ENCODE measurements at places on chromosomes 6 and 20. TPM values are rescaled to one million over a fixed set of nuclear protein-coding genes. Genes with fewer than 3 reads are reported as not detected.
A peak's percentile ranks its signal among the peaks of the same experiment; 100 is the strongest.

Gene OLIG3
- total RNA-seq: not detected

DNA sequence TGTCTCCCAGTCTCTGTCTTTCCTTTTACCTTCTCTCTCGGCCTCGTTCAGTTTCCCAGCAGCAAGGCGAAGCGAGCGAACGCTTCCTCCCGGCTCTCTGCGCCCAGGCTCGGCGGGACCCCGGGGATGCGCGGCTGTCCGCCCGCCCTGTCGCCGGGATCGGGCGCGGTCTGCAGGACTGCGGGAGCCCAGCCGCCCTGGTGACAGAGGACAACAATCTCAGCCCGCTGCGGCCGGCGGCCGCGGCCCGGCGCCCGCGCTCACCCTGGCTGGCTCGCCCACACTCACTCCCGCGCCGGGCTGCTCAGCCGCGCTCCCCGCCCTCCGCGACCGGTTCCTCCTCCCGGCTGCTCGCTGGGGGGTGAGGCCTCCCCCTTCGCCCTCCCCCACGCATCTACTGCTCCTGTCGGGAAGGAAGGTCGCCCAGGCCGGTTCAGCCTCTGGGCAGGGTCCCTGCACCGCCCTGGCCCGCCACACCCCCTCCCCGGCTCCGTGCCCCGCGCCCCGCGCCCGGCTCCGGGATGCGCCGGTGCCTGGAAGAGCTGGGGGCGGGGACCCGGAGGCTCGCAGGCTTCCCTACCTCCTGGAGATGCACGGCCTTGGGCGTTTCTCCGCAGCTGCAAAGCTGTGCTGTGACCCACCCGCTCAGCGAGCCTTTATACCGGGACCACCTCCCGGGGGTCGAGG is 410 bp downstream of the SYNE1 start:
- peak; percentile 95 for DNase-seq

DNA sequence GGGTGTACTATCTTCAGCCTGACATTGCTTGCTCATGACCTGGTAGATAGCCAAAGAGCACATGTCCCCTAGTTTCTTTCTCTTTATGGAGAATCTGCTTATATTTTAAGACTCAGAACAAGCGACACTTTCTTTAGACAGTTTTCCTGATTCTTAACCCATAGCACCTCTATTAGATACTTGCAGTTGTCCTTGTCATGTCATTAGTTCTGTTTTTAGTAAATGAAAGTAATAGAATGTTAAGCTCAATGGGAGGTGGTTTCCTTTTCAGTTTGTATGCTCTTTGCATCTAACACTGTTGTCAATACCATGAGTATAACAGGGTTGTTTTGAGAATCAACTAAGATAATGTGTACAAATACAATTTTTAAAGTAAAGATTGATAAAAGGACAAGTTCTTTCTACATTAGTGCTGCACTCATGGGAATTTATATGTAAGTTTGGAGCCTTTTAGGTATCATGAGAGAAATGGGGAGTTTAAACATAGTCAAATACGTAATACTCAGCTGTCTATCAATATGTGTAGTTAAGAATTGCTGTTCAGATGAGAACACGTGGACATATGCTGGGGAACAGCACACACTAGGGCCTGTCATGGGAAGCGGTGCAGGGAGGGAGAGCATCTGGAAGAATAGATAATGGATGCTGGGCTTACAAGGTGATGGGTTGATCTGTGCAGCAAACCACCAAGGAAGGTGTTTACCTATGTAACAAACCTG is 124.3 kb downstream of the GRM1 start:
- DNase-seq: no peak

- DNase-seq: peak; percentile 13
Measured at GRCh38 chr6:73248192-73248903, 14.6 kb downstream of the KHDC1 start.

Gene LY86
- total RNA-seq: not detected

GRCh38 chr6:37971711-37972390 is 152.3 kb downstream of the ZFAND3 start:
- DNase-seq: no peak

DNA sequence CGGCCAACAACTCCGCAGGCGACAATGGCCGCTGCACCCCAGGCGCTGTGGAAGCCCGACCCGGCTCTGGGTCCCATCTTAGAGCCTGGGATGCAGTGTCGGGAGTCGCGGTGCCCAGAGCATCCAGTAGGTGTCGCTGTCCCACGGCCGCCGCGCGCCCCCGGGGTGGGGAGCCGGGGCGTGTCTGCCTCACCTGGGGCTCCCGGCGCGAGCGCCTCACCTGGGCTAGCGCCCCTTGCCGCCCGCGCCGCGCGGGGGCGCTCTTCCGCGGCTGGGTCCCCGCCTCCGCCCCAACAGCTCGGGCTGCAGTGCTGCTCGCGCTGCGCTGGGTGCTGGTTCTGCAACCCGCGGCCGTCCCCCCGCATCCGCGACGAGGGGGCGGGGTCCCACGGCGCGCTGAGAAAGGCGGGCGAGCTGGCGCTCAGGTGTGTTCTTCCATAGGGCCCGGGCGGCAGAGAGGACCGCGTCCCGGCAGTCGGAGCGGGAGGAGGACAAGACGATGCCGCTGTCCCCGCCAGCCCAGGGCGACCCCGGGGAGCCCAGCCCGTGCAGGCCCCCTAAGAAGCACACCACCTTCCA is at the start of gene CRYBG1:
TSS of gene CRYBG1 (plus strand) at position 308 of the 579 bp plus-strand sequence. CDS start at position 500, 192 bp downstream.
- peak; percentile 93 for DNase-seq

Gene FOXC1
- 39.4 TPM for total RNA-seq

Gene PRR18
- 0.29 TPM for total RNA-seq

DNA sequence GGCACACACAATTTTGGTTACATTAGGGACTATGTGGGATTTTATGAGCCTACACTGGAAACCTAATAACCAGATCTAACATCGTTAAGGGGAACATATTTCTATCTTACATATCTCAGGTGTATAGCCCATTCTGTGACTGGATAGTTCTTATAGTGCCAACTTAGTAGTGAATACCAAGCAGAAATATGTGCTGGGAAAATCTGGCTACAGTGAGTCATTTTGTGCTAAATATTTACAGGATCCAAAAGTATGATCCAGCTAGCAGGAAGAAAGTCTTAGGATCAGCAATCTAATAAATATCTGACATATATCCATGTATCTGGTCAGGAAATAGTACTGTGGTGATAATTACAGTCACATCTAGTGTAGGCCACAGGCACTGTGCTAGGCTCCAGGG is 94.6 kb upstream of the INSM1 start:
- no peak for DNase-seq

- peak; percentile 66 for DNase-seq
Measured at GRCh38 chr20:11901127-11901526, 16.6 kb upstream of the BTBD3 start.

- DNase-seq: peak; percentile 87
Measured at GRCh38 chr6:2630359-2630758, 120.4 kb downstream of the MYLK4 start.

Gene MTFR2
- 1.5 TPM for total RNA-seq

Gene BEND6
- 23.6 TPM for total RNA-seq

DNA sequence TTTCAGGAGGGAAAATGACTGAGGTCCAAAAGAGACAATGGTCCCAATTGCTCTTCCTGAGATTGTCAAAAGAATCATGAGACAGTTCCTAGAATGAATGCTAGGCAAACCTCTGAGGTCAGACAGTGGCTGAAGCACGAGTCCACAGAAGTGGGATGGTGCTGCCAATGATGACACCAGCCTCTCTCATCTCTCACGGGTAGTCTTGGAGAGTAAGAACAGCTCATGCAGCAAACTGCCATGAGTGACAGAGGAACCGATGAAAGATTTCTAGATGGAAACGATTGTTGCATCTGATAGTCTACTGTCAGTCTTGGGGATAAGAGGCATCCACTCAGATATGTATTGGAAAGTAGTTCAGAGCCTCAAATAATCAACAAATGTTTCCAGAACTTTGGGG is 188.7 kb downstream of the SLC24A3 start:
- DNase-seq: no peak

All from osteoblast (primary cell).